ENCODE measurements at places on chromosomes 6 and 20.
A peak's percentile ranks its signal among the peaks of the same experiment; 100 is the strongest.

GRCh38 chr6:21895555-21895954 lies 302.0 kb downstream of the SOX4 start:
- DNase-seq: no peak

- DNase-seq: no peak
These were observed 22.8 kb upstream of the CRIP3 start for GRCh38 chr6:43331470-43331869.

DNA sequence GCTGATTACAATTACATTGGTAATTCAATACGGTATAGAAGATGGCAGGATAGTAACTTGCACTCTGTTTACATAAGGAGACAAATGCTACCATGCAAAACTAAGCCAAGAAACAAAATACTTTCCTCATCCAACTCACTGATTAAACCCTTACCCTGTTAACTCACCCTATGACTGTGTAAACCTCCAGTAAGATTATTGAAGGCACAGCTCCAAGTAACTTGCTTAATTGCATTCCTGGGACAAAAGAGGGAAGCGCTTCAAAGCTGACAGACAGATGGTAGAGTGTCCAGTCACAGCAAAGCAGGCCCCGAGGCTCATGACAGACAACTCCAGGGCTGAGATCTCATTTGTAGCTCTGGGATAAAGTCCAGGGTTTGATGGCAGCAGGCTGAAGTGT lies 6.9 kb upstream of the KIF16B start:
- no peak for DNase-seq

DNA sequence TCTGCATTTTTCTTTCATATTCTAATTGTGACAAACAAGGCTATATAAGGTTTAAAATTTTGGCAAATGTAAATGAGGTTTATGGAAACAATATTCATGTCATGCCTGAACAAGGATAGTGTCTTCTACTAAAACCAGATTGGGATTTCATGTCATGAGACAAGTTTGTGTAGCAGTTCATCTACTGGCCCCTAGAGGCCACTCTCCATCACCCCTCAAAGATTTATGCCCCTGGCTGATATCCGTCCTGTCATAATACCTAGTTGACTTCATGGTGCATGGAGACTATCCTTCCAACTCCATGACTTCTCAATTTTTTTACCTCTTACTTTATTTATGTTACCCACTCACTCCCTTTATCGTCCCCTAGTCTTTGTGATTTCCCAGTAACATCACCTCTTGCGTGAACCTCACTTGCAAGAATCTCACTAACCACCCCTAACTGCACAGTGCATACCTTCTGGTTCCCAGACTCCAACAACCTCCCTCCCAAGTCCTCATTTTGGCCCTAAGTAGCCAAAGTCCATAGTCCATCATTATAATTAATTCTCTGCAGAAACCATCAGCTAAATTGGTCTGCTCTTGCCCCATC lies 179.8 kb downstream of the TASP1 start:
- DNase-seq: no peak

DNA sequence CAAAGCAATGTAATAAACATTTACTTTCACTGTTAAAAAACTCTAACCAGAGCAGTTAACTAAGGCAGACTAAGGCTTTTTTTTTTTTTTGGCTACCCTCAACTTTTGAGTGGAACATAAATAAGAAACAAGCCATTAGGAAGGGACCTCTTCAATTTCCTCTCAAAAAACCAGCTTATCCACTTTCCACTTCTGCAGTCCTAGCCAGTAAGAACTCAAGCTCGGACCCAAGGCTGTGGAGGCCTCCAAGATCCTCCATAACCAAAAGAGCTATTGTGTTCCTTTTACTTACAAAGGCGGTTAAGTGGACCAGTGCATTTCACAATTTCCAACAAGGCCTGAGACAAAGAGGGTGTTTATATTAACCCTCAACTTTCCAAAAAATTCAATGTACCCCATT lies 5.3 kb downstream of the KCNK5 start:
- no peak for DNase-seq

- no peak for DNase-seq
These were observed 49.7 kb upstream of the STK35 start for GRCh38 chr20:2051946-2052345.

GRCh38 chr6:4192173-4192572 lies 56.8 kb upstream of the ECI2 start:
- DNase-seq: no peak

GRCh38 chr6:24330137-24330732 lies 27.6 kb downstream of the DCDC2 start:
- peak; percentile 31 for DNase-seq

GRCh38 chr6:101626269-101626668 lies 232.8 kb downstream of the GRIK2 start:
- no peak for DNase-seq

DNA sequence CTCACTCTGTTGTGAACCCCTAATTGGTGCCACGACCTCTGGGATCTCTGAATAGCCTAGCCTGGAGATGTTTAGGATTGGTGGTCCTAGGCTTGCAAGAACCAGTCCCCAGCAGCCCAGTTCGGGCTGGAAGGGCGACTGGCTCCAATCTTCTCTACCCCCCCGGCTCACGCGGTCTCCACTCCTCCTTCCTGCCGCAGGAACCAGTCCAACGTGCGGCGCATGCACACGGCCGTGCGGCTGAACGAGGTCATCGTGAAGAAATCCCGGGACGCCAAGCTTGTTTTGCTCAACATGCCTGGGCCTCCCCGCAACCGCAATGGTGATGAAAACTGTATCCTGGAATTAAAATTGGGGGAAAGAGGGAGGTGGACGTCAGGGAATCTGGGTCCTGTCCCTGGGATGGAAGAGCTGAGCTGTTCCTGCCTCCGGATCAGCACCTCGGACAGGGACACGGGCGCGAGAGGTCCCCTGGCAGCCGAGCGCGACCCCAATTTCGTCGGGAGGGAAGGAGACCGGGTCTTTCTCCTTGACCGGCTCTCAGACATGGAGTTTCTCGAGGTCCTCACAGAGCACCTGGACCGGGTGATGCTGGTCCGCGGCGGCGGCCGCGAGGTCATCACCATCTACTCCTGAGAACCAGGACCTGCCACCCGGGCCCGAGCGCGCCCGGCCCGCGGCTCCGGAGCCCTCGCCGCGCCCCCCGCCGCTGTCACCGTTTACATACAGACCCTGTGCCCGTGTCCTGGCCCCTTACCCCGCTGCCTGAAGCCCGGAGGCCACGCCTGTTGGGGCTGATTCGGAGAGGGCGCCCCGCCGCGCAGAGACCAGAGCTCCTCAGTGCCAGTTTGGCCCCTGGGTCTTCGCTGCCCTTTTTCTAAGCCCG lies 28.2 kb downstream of the SLC12A5 start:
- DNase-seq: no peak

DNA sequence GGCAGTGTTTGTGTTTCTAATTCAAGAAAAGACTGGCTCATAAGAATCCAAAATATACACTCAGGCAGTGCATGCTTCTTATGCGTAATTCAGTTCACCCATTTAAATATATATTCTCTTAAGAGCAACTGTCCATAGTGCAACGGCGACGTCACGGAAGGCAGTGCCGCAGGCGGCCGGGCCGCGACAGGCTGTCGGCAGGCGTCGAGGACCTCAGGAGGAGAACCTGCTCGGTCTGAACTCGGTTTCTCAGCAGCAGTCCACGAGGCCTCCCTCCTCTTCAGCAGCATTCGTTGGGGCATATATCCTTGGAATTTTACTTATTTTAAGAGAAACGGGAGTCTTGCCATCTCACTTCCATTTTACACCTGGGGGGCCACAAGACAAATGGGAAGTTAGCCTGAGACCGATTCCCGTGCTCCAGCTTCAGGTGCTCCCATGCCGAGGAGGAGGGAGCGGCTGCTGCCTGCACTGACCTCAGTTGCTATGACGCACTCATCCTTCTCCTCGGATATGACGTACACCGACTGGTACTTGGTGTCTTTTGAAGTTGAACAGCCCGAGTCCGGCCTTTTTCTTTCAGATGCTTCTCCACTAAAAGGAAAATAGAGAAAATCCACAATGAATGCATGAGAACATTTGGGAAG lies 8.2 kb downstream of the DLL1 start:
- DNase-seq: no peak

DNA sequence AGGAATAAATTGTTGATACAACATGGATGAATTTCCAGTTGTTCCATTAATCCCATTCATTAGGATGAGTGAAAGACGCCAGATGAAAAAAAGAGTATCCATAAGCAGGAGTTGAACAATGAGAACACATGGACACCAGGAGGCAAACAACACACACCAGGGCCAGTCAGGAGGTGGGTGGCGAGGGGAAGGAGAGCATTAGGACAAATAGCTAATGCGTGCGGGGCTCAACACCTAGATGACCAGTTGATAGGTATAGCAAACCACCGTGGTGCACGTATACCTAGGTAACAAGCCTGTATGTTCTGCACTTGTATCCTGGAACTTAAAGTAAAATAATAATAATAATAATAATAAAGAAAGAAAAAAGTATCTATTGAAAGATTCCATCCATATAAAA lies 11.1 kb downstream of the PCED1A start:
- DNase-seq: no peak

DNA sequence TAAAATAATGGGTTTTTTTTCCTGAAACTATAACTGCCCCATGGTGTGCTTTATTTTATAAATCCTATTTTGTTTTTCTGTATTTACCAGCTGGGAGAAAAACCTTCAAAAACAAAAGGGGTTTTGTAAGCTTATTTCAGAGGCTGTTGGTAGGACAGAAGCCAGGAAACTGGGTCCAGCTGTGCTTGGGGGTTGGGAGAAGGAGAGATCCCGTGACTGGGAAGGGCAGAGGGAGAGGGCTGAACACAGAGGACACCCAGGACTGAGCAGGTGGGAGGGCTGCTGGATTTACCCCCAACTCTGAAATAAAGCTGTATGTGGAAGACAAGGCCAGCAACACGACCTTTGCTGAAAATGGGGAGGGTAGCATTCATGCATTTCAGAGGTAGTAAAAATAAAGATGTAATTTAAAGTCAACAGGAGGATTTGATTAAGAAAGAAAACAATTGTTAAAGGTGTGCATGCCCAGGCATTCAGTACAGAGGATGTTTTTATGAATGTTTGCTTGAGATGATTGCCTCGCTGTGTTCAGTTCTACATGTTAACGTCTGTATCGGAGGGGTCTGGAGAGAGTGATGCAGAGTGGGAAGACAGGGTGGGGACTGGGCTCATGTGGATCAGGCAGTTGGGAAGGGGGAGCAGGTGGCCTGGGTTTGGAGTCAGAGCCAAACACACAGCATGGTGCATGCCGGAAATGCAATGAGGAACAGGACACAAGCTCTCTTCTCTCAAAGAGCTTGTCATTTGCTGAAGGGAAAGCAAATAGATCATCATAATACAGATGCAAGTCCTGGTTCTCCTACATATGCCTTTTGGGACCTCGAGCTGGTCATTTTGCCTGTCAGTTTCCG lies 21.4 kb downstream of the ARFGEF3 start:
- DNase-seq: no peak

DNA sequence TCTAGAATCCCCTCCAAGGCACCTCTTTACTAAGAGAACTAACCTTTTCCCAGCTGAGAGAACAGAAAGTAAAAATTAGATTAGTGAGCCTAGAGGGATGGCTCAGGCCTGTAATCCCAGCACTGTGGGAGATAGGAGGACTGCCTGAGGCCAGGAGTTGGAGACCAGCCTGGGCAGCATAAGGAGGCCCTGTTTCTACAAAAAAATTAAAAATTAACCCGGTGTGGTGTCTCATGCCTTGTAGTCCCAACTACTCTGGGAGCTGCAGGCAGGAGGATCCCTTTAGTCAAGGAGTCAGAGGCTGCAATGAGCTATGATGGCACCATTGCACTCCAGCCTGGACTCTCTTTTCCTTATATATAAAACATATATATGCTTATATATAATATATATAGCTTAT lies 5.5 kb upstream of the OOEP start:
- no peak for DNase-seq

GRCh38 chr20:57851025-57851682 lies 141.3 kb upstream of the PMEPA1 start:
- DNase-seq: no peak

- peak; percentile 5 for DNase-seq
These were observed 231.5 kb upstream of the ID4 start for GRCh38 chr6:19605624-19606023.

DNA sequence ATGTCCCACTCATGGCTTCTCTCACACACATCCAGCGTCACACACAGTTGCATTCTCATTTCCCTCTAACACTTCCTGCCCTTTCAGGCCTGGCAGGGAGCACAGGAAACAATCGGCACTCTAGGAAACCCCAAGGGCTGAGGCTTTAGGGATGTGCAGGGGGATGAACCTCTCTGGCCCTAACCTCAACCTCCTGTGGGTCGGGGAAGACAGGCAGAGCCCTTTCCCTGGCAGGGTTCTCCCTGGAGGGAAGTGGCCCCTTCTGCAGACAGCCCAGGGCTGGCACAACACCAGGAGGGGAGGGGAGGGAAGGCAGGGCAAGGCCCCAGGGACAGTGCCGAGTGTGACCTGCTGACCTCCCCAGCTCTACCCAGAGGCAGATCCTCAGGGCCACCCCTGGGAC lies 2.7 kb downstream of the TEAD3 start:
- DNase-seq: no peak

GRCh38 chr6:148074291-148074690 lies 268.3 kb upstream of the SASH1 start:
- DNase-seq: no peak

- no peak for DNase-seq
These were observed 292.1 kb downstream of the ESR1 start for GRCh38 chr6:152099446-152100182.

- no peak for DNase-seq
These were observed 311.5 kb downstream of the HDGFL1 start for GRCh38 chr6:22880686-22881433.

GRCh38 chr6:77231438-77232305 lies 231.6 kb downstream of the HTR1B start:
- no peak for DNase-seq

GRCh38 chr6:151698931-151699700 lies 108.4 kb upstream of the ESR1 start:
- no peak for DNase-seq

- DNase-seq: no peak
These were observed 171.6 kb downstream of the THBS2 start for GRCh38 chr6:169082093-169082492.

DNA sequence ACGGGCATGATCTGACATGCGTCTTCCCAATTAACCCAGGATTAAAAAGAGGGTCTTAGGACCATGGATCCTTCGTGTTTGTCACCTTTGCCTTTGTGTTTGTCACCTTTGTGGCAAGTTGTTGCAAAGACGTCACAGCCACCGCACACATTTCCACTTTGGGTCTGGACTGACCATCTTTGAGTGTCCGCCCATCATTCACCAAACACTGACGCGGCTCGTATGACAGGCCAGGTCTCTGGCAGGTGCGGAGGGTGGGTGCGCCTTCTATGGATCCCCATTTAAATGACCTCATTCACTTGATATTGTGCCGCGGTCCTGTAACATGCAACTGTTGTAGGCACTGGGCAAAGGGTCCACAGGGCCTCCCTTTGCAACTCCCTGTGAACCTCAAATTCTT lies 404.1 kb downstream of the TAF4 start:
- no peak for DNase-seq

All from NCI-H1930 (cell line).